Stimulated activated CD4-positive, alpha-beta T cell treated with anti-CD3 and anti-CD28 coated beads, Interleukin-4, amount 100 ng/mL, for 4 hours (primary cell): ENCODE measurements at places on chromosomes 2 and 18.
A peak's percentile ranks its signal among the peaks of the same experiment; 100 is the strongest.

GRCh38 chr2:43075811-43076585, 150.4 kb downstream of the ZFP36L2 start:
- DNase-seq, result no peak

DNA sequence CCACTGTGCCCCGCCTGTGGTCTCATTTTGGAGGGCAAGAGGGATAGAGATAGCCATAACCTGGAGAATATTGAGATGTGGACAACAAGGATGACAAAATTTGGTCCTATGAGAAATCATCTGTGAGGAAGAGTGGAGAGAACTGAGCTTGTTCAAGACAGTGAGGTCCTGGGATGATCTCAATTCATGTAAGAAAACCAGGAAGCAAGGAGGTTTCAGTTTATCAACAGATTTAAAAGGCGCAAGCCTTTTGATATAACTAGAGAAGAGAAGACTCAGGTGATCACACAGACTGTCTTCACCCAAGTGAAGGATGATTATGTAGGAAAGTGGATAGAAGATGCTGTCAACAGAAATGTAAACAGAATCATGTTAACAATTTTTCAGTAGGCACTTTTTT, 39.1 kb downstream of the PCBP1 start:
- no peak for DNase-seq

DNA sequence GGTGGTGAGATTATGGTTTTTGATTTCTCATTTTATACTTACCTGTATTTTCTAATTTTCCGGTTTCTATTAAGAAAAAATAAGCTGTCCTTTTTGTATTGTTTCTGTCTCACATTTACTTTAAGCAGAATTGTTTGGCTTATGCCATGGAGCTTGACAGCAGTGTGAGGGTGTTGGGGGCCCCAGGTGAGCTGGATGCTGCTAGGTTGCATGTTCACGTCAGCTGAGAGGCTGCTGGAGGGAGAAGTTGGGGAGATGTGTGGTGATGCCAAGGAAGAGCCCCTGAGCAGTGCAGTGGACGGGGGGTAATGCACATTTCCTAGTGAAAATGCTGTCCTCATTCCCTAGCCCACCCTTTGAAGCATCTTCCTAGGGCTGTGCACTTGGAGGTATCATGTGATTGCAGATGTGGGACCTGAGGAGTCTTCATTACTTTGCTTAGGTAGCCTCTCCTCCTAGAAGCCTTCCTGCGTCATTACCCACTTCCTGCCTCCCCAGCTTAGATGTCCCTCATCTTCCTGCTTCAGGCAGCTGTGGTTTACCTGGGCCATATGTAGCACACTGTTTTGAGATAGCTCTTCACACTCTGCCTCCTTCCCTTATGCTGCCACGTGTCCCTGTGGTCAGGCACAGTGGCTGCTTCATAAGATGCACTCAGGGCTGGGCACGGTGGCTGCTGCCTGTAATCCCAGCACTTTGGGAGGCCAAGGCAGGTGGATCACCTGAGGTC, 16.2 kb downstream of the ATG16L1 start:
- DNase-seq, result peak; percentile 77

DNA sequence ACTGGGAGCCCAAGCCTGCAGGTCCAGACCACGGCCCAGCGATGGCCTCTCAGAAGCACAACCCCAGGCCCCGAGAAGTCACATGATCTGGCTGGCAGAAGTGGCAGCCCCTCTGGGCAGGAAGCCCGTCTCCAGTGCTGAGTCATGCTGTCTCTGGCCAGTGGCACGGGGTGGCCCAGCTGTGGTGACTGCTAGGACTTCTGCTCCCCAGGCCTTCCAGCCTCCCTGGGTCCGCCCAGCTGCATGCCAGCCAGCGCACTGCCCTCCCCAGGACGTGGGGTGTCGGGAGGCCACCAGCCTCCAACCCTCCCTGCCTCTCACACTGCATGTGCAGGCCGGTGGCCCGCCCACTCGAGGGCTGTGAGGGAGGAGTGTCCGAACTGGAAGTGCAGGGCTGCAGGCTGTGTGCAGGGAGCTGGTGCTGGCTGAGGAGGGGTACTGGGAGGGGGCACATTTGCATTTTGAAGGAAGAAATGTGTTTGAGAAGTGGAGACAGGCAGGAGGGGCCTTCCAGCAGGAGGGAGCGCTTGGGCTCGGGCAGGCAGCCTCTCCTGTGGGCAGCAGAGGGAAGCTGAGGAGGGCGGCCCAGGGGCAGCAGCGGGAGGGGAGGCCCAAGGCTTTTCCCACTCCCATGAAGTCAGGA, 17.0 kb upstream of the HPCAL1 start:
- DNase-seq, result no peak

GRCh38 chr2:7858624-7859023, 823.2 kb upstream of the ID2 start:
- DNase-seq, result no peak

DNA sequence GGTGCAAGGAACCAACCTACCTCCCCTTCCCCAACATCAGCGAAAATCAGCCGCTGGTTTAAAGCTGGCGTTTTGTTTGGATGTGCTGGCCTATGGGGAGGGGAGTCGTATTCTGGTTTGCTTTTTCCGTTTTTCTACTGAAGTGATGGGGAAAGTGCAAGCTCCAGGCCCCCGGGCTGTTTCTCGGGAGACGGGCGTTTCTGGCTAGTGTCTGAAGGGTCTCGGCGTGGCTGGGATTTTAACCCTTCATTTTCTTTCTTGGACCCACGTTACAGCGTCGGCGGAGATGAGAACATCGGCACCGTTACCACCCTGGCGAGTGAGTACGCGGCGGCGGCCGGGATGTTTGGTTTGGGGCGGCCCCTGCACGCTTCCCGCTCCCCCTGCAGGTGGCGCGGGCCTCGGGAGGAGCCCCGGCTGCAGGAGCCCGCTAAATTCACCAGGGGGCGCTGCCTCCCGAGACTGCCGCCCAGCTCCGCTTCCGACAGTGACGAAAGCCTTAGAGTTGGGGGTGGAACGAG, 70.7 kb downstream of the PLB1 start:
- peak; percentile 89 for DNase-seq

GRCh38 chr18:49101236-49101635, 150.5 kb upstream of the SMAD7 start:
- no peak for DNase-seq

GRCh38 chr18:47150824-47151366, 595 bp upstream of the HDHD2 start:
- DNase-seq, result no peak

DNA sequence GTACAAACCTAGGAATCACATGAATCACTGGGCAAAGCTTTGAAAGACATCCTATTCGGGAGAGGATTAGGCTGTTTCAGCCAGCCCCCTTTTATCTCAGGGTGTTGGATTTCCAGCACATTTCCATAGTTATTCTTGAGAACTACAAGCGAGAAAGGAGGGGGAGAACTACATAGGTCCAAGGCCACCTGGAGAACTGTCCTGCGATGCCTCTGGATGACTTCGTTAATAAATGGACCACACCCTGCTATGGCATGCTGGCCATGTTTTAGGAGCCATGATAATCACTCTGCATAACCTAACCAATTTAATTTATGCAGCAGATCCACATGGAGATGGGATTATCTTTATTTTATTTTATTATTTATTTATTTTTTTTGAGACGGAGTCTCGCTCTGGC, 29.9 kb downstream of the RHBDD1 start:
- no peak for DNase-seq

DNA sequence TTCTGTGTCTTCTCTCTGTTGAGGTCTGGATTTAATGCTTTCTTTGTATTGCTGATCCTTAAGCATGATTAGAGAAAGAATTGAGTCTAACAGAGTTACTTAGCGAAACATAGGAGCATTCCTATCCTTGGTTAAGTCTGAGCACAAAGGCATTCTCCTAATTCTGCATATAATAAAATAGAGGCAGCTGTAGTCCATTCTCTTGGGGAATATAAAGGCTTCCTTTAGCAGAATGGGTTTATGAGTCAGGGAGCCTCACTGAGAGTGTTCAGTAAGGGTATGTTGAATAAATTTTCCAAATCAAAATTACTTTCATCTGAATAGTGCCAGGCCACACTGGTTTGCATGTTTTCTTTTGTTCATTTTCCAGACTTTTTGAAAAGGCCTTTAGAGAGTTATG, 101.5 kb downstream of the GALNT1 start:
- DNase-seq, result no peak

DNA sequence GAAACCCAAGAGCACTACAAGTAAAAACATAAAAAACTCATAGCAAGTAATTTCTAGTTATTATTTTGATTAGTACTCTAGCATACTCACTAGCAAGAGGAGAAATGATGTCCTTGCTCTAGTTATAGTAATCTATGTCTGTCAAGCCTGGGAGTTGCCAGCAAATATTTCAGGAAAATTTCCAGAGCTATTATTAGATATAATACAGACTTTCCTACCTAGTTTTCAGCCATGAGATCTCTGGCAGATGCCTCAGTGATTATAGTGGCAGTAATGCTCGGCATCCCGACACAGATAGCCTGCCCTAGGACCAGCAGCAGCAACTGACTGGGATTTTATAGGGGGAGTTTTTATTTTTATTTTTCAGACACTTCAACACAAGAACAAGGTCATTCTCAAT, 224.4 kb downstream of the ZNF385B start:
- no peak for DNase-seq

GRCh38 chr2:9644603-9645002, 13.8 kb upstream of the YWHAQ start:
- DNase-seq, result no peak

GRCh38 chr18:78323453-78324197, 656.0 kb upstream of the SALL3 start:
- no peak for DNase-seq

- DNase-seq, result no peak
Observed at GRCh38 chr2:7017671-7018281, 100.6 kb downstream of the RNF144A start.

GRCh38 chr18:56489893-56490292, 148.5 kb downstream of the TXNL1 start:
- DNase-seq, result no peak
